ENCODE measurements at places on chromosomes 12 and 14.

GRCh38 chr12:11228296-11228879 lies 41.1 kb downstream of the PRB3 start:
- DNase-seq, result peak; percentile 54

DNA sequence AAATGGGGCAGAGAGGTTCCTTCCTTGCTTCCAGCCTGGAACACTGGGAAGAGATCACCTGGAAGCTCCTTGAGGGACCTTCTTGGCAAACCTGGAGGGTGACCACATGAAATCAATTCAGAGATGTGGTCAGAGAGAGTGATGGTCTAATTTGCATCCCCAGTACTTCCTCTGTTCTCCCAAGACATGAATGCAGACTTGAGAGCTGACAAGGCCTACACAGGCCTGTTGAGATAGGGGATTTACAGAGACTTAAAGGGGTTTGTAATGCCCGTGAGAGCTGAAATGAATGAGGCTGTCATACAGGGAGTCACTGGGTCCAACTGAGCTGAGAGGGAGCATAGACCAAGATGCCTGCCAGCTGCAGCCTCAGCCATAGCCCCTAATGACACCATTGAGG lies 45.1 kb downstream of the TMX1 start:
- DNase-seq, result no peak

GRCh38 chr12:95088379-95088778 lies 15.0 kb upstream of the NR2C1 start:
- no peak for DNase-seq

- DNase-seq, result no peak
These were observed 216.6 kb upstream of the FKBP4 start for GRCh38 chr12:2578211-2578610.

- no peak for DNase-seq
These were observed 88.8 kb downstream of the TMX1 start for GRCh38 chr14:51328772-51329353.

GRCh38 chr14:68741839-68742470 lies 50.9 kb downstream of the ZFP36L1 start:
- DNase-seq, result no peak

GRCh38 chr12:1592444-1593173 lies 1.8 kb downstream of the FBXL14 start:
- peak; percentile 49 for DNase-seq

Measured in RWPE1 (cell line).